Neural crest cell (in vitro differentiated cells): ENCODE measurements at places on chromosomes 6 and 20. TPM values are rescaled to one million over a fixed set of nuclear protein-coding genes. Genes with fewer than 3 reads are reported as not detected.

- DNase-seq, result no peak
Observed at GRCh38 chr20:3010985-3011723, 32.3 kb upstream of the GNRH2 start.

DNA sequence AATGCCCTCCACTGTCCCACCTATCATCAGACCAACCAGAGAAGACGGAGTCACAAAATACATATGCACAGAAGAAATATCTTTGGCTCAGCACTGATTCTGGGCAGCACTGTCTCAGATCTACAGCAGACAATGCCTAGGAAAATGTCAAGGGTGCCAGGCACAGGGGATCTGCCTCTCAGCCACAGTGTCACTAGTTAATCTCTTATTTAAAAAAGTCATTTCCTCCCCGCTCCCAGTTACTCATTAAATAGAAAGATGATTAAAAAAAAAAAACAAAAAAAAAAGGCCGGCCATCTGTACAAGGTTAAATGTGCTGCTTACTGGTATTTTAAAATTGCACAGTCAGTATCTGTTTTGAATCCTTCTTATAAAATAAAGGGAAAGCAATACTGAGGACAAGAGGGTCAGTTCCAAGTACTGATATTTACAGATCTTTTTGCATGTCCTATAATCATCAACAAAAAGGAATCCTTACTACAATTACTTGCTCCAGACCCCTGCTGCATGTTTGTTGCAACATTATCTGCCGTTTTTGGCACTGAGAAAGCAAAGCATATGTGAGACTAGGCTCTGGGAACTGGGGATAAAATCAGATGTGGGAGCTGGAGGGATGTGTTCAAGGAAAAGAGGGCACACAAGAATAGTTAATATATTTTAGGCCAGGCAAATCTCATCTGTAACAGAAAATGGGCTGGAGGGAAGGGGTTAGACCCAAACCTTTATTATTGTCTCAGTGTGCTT is 299.3 kb downstream of the KIF16B start:
- no peak for DNase-seq

TPD52L1 gene
- total RNA-seq, result 2.9 and 3.6 TPM in 2 replicates

DNA sequence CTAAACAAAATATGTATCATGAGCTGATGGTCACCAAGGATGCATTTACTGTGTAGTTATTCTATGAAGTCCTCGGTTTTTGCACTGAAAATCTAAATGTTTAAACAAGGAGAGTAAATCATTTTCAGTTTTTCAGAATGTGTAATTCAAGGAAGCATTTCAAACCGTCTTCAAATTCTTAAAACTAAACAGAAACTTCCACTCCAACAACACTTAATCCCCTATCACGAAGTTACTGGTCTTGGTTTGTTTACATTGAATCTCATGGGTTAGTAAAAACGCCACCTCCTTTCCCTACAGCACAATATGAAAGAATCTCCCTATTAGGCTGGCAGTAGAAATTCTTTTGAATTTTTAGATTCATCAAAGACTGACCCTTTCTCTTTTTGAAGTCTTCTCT is 192.9 kb downstream of the AIG1 start:
- no peak for DNase-seq

BAK1 gene
- total RNA-seq, result 29.9 and 32.9 TPM in 2 replicates

DNA sequence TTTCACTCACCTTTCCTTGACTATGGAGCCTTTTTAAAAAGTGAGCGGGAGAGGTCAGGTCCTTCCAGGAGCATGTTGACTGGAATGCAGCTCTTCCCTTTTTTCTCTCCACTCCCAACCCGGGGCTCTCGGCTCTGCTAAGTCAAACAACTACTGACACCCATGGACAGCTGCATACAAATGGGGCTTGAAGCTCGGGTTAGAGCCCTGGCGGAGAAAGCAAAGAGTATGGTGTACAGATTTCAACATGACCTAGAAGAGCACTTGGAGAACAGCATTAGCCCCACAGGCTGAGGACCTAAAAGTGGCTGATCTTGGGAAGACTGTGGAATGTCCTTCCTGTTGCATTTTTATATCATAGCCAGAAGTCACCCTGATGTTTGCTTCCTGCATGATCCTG is 162.0 kb upstream of the STMND1 start:
- DNase-seq, result no peak

FYN gene
- 227 and 260 TPM in 2 replicates for total RNA-seq

GRCh38 chr20:14407336-14407735 is 69.9 kb upstream of the FLRT3 start:
- no peak for DNase-seq

DNA sequence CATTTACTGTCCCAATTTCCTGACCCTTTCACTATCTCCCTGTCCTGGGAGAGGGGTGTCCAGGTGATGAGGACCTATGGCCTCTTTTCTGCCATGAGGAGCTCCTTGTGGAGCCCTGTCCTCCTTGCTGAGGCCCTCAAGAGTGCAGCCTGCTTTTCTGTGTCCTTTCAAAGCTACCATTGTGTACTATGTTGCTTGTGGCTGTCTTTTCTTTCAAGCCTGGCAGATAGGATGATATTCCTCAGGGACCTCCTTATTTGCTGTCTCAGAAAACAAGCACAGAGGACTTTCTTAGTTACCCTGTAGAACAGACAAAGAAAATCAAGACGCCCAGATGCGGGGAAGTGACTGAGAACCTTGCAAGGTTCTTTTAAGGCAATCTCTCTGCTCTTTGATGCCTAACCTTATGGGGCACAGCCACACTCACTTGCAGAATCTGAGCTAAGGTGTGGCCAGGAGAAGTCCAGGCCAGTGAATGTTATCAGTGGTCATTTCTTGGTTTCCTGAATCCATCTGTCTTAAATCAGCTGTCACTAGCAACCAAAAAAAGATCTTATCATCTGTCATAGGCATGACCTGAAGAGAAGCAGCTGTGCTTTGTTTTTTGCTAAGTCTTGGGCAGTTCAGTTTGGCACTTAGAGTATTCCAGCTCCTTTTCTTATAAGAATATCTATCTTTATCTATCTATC is 17.2 kb downstream of the CARMIL1 start:
- DNase-seq, result no peak

IPCEF1 gene
- 0.28 and 0.52 TPM in 2 replicates for total RNA-seq

DNA sequence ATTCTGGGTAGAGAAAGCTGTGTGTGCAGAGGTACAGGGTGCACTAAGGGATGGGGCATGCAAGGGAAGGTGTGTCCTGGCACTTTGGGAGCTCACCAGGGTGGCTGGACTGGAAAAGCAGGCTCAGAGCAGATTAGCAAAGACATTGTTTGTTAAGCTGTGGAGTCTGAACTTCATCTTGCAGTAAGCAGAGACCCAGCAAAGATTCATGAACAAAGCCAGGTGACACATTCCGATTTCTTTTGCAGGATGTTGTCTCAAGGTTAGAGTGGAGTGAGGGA is 28.8 kb downstream of the DUSP22 start:
- DNase-seq, result no peak

DNA sequence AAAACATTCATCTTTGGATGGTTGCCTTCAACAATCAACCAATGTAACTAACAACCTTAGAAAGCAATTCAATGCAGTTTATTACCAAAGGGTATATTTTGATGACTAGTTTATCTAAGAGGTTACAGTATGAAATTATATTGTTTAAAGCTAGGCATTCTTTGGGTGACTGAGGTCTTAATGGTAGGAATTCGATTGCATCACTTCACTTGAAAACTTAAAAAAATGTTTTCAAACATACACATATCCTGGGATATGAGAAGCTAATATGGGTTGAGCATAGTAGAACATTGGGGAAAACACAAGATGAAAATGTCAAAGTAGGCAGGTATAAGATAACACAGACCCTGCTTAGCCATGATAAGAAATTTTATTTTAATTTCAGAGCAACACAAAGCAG is 144.6 kb upstream of the BMP5 start:
- DNase-seq, result no peak

- no peak for DNase-seq
Observed at GRCh38 chr20:10539818-10540553, 104.9 kb downstream of the SLX4IP start.

DNA sequence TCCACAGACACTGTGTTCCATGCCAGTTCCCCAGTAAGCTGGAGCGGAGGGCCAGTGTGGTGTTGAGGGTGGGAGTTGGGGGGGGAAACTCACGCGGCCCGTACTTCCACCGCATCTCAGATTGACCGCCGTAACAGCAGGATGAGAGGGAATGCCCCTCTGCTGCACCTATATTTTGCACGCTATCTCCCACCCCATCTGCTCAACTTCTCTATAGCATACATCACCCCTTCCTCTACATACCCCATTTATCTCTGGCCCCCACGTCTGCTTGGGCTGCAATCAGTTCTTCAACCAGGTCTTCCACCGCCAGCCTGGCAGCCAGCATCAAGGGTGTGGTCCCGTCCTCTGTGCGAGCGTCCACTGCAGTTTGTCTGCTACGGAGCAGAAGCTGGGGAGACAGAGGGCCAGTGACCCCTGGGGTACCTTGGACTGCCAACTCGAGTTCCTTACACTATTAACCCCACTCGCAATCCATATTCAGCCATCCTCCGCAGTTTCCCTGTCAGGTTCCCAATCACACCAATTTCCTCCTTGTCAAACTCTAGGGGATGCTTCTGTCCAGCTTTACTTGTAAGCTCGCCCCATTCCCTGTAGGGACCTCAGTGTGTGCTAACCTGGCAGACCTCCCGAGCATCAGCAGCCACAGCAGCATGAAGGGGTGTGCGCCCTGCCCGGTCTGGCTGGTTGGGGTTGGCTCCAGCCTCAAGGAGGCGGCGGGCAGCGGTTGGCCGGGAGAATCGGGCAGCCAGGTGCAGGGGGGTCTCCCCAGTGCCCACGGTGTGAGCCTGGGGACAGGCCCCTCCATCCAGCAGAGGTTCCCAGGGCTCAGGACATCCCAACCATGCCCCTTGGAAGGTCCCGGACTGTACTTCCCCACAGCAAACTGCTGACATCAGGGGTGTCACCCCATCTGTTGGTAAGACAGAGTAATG is 4.5 kb upstream of the GPSM3 start:
- no peak for DNase-seq

DNA sequence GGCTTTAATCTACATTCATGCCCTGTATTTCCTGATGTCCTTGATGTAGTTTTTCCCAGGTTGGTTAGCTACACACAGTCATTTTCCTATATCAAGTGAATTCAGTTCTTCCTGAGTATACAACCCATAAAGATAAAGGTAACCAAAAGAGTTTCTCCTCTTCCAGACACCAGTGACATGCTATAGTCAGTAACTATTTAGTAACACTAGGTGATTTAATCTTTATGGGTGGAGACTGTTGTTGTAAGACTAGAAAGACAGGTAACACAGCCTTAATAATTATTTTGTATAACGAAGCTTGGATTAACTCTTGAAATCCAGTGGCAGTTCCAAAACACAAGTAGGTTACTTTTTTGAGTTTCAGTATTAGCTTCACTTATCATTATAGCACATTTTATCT is 17.6 kb downstream of the MCUR1 start:
- DNase-seq, result no peak

DNA sequence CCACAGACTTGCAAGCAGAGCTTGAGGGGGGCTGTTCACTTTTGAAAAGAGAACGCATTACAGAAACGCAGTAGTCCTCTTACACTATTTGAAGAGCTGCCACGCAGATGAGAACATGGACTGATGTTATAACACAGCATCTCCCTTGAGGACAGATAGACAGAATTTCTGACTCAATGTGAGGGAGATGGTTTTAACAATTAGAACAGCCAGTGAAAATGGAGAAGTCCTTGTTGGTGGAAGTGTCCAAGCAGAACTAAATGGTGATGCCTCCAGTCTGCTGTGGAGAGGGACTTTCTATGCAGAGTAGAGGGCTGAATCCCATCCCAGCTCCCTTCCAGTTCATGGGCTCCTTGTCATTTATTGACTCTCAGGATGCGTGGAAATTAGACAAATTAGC is 100.0 kb downstream of the RREB1 start:
- DNase-seq, result no peak

DNA sequence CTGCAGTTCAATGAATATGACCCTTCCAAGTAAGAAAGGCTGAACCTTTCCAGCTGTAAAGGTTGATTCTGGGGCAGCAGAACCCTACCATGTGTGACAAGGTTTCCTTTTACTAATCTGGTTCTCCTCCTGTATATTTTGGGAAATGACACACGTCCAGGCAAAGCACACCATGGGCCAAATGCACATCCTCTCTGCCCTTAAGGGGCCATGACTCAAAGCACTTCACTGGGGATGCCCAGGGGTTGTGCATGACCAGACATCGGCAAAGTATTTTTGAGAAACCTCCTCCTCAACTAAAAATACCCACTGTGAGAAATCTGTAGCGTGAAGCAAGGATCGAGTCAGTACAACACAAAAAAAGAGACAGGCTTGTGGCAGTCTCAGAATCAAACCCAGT is 174.7 kb downstream of the BACH2 start:
- DNase-seq, result no peak

PACSIN1 gene
- total RNA-seq, result 0.30 and 0.44 TPM in 2 replicates

- DNase-seq, result no peak
Observed at GRCh38 chr20:3654326-3655130, 8.7 kb downstream of the GFRA4 start.

KHDRBS2 gene
- 7.0 and 7.3 TPM in 2 replicates for total RNA-seq

RBPJL gene
- total RNA-seq, result not detected in 2 replicates

- DNase-seq, result no peak
Observed at GRCh38 chr6:25925876-25926275, 4.6 kb downstream of the SLC17A2 start.

TREML1 gene
- not detected in 2 replicates for total RNA-seq

SNAI1 gene
- 12.5 and 12.9 TPM in 2 replicates for total RNA-seq

- DNase-seq, result no peak
Observed at GRCh38 chr20:44601236-44601671, 18.9 kb downstream of the PKIG start.
